ENCODE measurements at places on chromosomes 2 and 18.

GRCh38 chr2:157874348-157874747, 1.8 kb downstream of the ACVR1 start:
- no peak for DNase-seq

- DNase-seq = no peak
Measured at GRCh38 chr18:44996261-44996660, 315.6 kb downstream of the SETBP1 start.

DNA sequence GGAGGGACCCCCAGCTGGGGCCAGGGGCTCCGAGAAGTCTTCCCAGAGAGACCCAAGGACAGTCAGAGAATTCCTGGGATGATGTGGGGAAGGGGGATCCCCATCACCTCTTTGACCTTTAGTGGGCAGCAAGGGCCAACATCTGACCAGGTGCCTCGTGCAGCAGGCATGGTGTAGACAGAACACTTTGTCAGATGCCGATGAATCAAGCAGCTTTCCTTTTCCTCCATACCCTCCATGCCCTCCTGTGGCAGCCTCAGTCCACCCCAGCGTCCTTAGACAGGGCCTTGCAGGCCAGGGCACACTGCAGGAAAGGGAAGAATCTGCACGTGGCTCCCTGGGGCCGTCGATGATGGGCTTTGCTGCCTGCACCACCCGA, 26.3 kb downstream of the GPR55 start:
- DNase-seq = no peak

DNA sequence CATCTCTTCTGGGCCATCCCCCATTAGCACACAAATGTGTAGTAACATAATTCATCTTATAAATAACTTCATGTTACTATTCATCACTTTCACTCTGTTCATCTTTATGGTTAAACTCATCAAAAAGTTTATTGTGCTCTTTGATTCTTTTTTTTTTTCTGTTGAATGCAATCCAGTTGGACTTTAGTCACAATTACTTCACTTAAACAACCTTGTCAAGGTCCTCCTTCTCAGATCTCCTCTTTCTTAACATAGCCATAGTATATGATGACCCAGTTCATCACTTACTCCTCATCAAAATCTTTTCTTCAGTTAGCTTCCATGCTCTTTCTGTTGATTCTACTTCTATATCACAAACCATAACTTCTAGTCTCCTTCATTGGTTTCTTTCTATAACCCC, 80.2 kb upstream of the ZC3H15 start:
- no peak for DNase-seq

DNA sequence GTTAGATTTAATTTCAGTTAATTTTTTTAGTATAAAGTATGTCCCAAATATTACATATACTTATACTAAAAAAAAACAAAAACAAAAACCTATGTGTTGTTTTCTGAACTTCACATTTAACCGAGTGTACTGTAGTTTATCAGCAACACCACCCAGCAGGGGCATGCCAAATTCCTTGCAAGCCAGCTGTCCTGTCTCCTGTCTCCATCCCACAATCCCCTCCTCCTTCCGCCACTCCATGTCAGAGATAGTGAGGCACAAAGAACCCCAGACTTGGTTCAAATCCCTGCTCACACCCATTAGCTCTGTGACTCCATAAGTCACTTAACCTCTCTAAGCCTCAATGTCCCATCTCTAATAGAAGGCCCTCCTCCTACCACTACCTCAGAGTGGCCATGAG, 9.4 kb downstream of the CHST10 start:
- no peak for DNase-seq

- DNase-seq = no peak
Measured at GRCh38 chr2:24297663-24298062, 62.7 kb downstream of the ITSN2 start.

DNA sequence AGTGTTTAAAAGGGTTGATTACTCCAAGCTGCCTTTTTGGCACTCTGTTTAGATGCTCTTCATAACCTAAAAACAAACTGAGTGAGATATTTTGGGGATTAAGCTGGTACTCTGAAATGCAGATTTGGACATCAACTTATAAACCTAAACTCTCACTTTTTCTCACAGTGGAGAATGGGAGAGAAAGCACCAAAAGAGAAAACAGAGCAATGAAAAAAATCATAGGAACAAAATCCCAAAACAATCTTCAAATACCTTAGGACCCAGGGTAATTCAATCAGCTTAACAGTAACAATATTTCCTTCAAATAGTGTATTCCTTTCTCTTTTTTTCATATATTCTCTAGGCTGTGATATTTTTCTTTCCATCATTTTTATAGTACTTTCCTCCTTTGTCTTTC, 11.5 kb downstream of the LRP1B start:
- DNase-seq = no peak

GRCh38 chr18:6059551-6059950, 164.2 kb upstream of the TMEM200C start:
- no peak for DNase-seq
